ENCODE measurements at places on chromosomes 7 and 10.
A peak's percentile ranks its signal among the peaks of the same experiment; 100 is the strongest.

GRCh38 chr7:113109718-113110117 is 8.6 kb downstream of the SMIM30 start:
- DNase-seq = no peak

- DNase-seq = no peak
Measured at GRCh38 chr10:128058750-128059134, 67.5 kb downstream of the MKI67 start.

- DNase-seq = no peak
Measured at GRCh38 chr10:3976718-3977117, 191.7 kb upstream of the KLF6 start.

DNA sequence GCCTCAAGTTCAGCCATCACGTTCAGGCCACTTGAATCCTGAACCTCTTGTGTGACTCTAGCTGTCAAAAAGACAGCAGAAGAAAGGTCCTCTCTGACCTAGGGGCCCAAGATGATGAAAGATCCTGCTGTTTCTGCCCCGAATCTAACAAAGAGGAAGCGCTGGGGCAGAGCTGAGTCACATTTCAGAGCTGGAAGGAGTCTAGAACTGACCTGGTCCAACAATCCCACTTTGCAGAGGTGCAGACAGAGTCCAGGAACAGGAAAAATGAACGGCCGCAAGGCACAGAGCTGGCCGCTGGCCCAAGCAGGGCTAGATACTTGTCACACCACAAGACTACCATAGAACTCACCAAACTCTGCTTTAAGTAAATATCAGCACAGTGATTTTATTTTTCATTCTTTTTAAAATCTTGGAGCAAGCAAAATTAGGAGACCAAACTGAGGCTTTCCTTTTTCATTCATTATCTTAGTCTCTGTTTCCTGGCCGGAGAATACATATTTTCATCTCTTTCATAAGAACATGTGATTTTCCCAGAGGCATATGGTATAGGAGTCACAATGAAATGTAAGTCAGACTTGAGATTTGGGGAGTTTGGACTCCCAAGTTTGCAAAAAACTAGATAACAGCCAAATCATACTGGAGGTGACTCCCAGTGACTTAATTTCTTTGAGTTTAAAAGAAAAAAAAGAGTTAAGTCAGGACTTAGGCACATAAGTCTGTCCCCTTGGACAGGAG is 52.8 kb downstream of the CHST15 start:
- DNase-seq = no peak

- DNase-seq = no peak
Measured at GRCh38 chr10:61542596-61542995, 89.4 kb upstream of the TMEM26 start.

- no peak for DNase-seq
Measured at GRCh38 chr10:33423154-33423529, 88.7 kb upstream of the NRP1 start.

GRCh38 chr7:110446658-110447057 is 644.3 kb upstream of the LRRN3 start:
- no peak for DNase-seq

- no peak for DNase-seq
Measured at GRCh38 chr7:103593691-103594090, 147.7 kb upstream of the SLC26A5 start.

DNA sequence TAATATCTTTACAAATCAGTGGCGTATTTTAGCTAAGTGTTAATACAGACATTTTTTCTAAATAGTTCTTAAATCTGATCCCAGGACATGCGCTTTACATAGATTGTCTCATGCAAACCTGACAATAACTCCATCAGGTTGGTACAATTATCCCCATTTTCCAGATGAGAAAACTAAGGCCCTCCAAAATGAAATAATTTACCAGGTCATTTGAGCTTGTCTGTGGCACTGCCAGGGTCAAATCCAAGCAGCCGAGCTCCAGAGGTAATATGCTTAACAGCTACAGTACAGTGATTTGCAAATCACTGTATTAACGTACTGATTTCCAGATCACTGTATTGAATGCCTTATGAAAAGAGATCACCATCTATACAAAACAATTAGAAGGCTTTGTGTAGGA is 223.1 kb downstream of the CHCHD3 start:
- no peak for DNase-seq

DNA sequence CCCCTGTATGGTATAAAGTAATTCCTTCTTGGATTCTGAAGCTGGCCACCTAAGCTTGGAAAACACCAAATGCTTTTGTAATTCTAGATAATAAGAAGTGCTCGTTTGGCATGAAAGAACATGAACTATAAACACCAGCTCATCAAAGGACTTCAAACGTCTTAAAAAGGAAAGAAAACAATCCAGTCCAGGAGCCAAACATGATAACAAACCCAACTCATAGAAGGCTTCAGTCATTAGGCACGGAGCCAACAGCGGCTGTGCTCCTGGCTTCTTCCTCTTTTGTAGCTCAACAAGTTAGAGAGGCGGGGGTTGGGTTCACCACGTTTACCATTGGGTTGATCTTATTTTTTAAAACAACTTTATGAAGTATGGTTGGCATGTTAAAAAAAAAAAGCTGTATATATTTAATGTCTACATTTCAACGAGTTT is 56.4 kb upstream of the ECHDC3 start:
- DNase-seq = no peak

GRCh38 chr10:30553018-30553625 is 76.4 kb downstream of the LYZL2 start:
- DNase-seq = no peak

DNA sequence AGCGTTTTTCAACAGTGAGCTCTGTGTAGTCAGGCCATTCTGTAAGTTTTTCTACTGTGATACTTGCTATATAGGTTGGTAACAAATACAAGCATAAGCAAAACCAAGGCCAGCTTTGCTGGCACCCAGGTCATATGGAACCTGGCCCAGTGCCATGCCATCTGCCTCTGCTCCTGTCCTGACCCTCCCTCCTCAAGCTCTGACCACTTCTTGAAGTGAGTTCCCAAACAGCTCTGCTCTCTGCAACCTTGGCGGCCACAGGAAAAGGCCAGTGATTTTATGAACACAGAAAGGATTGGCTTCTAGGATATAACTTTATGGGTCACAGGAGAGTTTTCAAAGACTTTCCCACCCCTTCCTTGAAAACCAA is 12.8 kb downstream of the NOD1 start:
- DNase-seq = no peak

- DNase-seq = no peak
Measured at GRCh38 chr7:157003756-157004520, 6.5 kb downstream of the MNX1 start.

- DNase-seq = no peak
Measured at GRCh38 chr10:60732198-60732806, 46.0 kb upstream of the CDK1 start.

GRCh38 chr10:122567056-122567660 is 6.6 kb downstream of the DMBT1 start:
- no peak for DNase-seq

DNA sequence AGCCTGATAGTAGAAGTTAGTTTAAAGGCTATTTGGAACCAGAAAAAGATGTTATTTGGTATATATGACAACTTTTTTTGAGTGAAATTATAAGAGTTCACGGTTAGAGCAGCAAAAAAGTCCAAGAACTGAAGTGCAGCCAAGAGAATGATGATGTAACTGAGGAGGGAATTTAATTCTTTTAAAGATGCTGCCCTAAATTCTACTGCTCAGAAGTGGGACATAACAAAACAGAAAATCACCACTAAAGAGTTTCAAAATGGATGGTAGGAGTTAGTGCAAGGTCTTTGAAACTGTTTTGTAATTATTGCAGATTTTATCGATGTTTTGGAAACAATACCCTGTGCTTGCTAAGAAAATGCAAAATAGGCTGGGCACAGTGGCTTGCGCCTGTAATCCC is 6.5 kb downstream of the SAMD8 start:
- DNase-seq = no peak

GRCh38 chr10:29811751-29812427 is 177.1 kb upstream of the SVIL start:
- DNase-seq = peak; percentile 59

DNA sequence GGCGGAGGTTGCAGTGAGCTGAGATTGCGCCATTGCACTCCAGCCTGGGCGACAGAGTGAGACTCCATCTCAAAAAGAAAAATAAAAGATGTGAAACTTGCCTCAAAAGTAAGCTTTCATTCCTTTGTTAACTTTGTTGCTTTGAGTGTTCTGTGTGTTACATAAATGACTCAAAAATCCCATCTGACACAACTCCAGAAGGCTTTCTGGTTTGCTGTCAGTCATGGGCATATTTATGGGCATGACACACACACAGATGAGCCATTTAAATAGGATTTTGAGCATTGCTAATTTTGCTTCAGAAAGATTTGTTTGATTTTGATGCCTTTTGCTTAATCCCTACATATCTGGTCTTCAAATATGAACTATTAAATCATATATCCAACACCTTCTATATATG is 82.6 kb downstream of the CACNB2 start:
- DNase-seq = no peak

DNA sequence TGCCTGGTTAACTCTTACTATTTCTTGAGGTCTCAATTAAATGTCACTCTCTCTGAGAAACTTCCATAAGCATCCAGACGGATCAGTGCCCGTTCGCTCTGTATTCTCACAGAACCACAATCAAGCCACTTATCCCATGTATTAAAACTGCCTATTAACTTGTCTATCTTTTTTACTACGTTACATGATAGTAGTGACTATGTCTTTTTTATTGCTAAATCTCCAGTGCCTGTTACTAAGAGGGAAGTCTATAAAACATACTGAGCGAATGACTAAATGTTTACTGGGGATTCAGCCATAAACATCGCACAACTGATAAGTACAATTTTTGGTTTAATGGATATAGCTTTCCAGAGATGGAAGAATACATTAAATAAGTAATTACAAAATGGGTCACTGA is 399.9 kb downstream of the NXPH1 start:
- no peak for DNase-seq

- DNase-seq = no peak
Measured at GRCh38 chr10:119493155-119493554, 49.4 kb downstream of the RGS10 start.

DNA sequence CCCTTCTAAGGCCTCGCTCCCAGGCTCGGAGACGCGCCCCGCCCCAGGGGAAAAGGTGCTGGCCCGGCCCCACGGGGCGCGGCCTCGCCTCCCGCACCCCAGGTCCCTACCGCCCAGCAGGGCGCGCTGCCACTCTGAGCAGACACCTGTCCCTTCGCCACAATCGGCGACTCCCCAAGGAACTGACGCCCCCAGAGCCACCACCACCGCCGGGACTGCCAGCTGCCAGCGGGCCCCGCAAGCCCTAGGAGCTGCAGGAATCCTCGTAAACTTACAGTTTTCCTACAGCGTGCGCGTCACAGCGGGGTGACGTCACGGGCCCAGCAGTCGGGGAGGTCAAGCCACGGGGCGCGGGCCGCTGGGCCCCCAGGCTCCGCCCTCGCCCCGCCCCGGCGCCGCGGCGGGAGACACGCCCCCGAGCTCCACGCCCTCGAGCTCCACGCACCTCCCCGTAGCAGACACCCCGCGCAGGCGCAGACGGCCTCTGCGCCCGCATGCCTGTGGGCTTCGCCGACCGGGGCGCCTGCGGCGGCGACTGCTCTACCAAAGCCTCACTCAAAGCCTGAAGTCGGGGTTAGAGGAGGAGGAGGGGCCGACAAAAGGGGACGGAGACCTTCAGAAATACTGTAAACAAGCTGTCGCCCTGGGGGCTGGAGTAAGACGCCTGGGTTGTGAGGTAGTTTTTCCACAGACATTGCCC is at the start of gene ZNF438:
Gene ZNF438 (minus strand): TSS at position 308 of the 700 bp plus-strand sequence. CDS start 154,831 bp downstream, outside the sequence.
- peak; percentile 92 for DNase-seq

Measured in hippocampal formation (tissue), 2 donors.